NCI-H526 (cell line): ENCODE measurements at places on chromosomes 4 and X.

DNA sequence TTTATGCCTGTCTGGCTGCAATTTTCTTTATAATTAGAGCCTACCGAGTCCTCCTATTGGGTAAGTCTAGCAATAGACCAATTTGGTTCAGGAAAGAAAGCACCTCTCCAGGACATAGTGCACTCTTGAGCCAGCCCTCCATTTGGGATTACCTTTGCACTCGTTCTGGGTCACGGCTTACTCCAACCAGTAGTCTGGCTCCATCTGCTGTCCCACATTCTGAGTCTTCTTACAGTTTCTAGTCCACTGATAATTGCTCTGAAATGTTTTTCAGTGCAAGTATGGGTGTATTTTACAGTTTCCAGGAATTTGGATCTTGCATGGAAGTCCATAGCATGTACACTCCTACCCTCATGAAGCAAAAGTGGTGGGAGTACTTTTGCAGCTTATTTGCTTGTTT is 34.8 kb upstream of the USP51 start:
- no peak for DNase-seq

DNA sequence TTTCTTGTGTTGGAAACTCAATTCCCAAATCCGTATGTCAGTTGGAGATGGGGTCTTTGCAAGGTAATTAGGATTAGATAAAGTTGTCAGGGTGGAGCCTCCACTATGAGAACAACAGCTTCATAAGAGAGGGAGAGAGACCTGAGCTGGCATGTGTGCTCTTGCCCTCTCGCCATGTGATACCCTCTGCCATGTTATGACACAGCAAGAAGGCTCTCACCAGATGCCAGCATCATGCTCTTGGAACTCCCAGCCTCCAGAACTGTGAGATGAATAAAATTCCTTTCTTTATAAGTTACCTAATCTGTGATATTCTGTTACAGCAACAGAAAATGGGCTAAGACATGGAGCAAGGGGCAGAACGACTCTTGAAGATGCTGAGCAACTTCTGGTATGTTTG is 201.9 kb upstream of the BOD1L1 start:
- no peak for DNase-seq

- no peak for DNase-seq
Measured at GRCh38 chrX:28581522-28581921, 5.7 kb upstream of the IL1RAPL1 start.

DNA sequence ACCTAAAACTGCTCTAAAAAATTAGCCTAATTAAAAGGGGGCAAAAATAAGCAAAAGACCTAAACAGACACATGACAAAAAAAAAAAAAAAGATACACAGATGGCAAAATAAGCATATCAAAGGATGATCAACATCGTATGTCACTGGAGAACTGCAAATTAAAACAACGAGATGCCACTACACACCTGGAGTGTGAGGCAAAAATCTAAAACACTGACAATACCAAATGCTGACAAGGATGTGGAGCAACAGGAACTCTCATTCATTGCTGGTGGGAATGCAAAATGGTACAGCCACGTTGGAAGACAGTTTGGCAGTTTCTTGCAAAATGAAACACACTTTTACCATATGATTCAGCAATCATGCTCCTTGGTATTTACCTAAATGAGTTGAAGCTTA is 64.2 kb downstream of the RWDD4 start:
- no peak for DNase-seq

GRCh38 chr4:1635464-1635863 is 48.6 kb downstream of the FAM53A start:
- no peak for DNase-seq

DNA sequence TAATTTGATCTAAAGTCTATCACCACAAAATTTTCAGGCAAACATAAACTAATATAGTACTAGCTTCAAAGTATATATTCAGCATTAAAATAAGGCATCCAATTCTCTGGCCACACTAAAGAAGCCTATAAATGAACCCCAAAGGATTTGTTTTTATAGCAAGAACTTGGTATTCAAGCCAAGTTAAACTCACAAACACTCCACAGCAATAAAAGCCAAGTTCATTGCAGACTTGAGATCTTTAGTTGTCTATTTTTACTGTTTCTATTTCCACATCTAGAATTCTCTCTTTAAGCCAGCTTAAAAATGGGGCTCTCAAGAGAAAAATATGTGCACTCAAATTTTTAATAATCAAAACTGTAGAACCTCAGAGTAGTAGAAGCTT is 51.1 kb downstream of the WDFY3 start:
- no peak for DNase-seq

DNA sequence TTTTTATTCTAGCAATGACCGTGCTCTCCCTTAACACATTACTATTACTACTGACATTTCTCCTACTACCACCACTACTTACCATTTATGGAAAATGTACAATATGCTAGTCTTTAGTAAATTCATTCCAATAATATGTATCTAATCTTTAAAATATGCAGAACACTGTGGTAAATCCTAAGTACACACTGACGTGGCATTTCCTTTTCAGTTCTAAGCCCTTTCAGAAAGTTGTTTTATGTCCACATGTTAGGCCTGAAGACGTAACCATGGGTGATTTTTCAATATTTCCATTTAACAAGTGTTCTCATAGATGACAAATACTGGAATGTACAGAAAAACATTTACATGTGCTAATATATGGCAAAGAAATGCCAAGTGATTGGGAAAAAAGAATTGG is 268.6 kb upstream of the SLIT2 start:
- DNase-seq = no peak

GRCh38 chrX:22526339-22526738 is 253.6 kb downstream of the CBLL2 start:
- DNase-seq = no peak

DNA sequence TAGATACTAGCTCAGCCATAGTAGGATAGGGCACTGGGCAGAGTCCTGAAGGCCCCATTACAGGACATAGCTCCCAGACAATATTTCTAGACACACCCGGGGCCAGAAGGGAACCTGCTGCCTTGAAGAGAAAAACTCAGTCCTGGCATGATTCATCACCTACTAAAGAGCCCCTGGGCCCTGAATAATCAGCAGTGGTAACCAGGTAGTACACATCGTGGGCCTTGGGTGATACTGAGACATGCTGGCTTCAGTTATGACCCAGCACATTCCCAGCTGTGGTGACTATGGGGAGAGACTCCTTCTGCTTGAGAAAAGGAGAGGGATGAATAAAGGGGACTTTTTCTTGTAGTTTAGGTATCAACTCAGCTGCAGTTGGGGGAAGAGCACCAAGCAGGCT is 104.3 kb upstream of the STK26 start:
- no peak for DNase-seq

GRCh38 chrX:135522878-135523693 is 2.6 kb downstream of the INTS6L start:
- no peak for DNase-seq

DNA sequence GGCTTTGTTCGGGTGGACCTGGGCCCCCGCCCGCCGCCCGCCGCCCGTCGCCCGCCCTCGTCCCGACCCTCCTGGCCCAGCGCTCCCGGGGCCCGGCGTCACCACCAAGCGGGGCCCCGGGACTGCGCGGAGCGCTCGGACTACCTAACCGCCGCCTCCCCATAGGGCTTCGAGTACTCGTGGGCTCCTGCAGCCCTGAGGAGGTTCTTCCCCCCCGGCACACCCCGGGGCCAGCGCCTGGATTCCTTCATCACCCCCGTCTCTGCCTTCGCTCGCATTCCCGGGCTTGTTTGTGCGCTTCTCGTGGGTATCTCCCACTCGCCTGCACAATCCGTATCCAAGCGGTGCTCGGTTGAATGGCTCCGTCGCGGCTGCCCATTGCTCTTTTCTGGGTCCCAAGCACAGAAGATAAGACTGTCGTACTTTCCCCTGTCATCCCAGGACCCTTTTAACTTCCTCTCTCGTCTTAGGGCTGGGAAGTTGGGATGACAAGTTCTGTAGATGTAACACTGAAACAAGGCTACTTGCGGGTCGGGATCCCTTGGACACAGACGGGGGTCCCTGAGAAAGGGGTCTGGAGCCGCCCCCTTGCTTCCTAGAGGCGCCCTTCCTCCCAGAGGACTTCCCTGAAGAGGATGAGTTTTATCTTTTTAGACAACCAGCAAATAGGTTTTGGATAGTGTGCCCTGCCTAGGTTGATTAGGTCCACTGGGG is 565 bp downstream of the MOB1B start:
- peak; percentile 37 for DNase-seq

DNA sequence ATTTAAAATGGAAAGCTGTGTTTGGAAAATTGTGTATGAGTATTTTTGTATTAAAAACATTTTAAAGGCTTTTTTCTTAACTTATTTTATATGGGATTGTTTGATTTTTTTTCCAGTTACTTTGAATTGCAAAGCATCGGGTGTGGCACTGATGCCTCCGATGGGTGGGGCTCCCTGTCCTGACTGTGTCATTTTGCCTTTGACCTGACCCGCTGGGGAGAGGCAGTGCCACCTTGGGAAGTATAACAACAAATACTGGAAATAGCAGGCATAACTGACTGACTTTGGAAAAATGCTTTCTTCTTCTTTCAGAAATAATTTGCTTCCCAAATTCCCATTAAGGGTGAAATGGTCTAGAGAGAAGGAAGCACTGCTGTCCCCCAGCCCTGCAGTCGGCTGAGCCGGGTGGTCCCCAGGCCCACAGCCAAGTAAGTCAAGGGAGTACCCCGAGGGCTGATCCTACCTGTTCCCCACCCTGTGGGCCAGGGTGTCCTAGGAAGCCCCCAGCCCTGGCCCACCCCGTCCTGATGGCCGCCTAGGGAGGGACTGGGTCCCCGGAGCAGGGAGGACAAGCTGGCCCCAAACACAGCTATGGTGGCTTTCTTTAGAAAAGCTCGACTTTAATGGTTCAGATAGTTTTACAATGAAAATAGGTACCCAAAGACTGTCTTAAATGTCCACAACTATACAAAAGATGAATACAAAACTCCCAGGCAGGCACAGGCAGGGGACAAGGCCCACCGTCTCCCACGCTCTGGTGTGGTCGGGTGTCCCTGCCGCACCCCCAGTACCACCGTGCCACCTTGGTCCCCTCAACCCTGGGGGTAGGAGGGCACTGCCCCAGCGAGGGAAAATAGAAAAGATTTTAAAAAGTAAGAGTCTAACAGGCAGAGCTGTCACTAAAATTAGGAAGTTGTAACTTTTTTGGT is 26.4 kb downstream of the NELFA start:
- peak; percentile 46 for DNase-seq

GRCh38 chrX:43448688-43449087 is 207.4 kb upstream of the MAOA start:
- no peak for DNase-seq

GRCh38 chr4:140150636-140150885 is 3.4 kb downstream of the MAML3 start:
- DNase-seq = no peak

DNA sequence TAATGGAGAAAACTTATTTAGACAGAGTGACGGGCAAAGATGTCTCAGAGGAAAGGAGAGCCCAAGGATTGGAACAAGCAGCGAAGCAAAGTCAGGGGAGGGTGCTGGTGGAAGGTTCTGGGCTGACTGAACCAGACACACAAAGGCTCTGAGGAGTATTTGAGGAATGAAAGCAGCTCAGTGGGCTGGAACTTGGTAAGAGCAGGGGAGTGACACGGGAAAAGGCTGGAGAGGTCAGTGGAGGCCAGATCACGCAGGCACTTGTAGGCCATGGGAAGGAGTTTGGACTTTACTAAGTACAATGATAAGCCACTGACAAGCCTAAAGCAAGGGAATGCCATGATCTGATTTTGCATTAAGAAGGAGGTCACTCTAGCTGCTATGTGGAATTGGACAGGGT is 71.4 kb downstream of the TSC22D3 start:
- no peak for DNase-seq

DNA sequence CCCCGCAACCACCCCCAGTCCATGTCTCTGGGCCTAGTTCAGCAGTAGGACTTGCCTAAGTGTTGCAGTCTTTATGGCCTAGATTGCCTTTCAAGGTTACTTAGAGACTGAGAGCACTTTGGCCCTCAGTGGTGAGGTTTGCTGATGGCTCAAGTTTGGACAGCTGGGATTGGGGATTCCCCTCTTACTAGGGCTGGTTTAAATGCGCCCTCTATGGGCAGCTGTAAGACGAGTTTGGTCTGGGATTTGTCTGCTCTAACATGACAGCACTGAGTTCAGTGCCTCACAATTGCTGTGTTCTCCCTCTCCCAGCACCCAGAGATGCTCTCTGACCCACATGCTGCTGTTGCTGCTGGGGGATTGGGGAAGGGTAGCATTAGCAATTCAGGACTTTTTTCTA is 23.1 kb downstream of the DACH2 start:
- no peak for DNase-seq

DNA sequence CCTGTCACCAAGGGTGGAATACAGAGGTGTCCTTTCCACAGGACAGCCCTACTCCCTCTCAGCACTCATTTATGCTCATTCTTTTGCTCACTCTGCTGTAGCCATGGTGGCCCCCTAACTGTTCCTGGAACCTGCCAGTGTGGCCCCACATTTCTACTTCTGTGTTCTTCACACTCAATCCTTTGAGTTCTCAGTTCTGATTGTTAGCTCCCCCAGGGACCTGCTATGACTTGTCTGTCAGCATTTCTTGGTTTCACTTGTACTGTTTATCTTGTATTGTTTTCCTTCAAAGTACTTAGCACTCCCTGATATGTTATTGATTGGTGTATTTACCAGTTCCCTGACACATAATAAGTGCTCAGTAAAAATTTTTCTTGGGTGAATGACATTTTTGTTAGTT is 14.9 kb downstream of the VBP1 start:
- no peak for DNase-seq

DNA sequence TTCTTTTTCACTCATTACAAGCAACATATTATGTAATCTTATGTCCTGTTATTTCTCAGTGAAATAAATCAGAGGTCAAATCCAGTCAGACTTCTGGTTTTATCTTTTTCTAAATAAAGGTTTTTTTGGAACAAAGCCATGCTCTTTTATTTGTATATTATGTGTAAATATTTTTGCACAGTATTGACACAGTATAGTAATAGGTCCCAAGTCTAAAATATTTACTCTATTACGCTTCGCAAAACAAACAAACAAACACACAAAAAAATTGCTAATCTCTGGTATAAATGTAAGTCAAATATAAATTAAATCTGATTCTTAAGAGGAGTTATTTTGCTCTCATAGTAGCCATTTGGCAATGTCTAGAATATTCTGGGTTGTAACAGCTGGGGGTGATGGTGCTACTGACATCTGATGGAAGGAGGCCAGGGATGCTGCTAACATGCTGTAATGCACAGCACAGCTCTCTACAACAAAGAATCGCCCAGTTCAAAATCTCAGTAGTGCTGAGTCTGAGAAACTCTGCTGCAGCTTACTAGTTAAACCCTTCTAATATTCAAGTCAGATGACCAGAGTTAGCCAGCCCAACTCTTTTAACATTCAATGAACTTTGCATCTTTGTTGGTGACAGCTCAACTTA is 602.1 kb downstream of the RAB28 start:
- DNase-seq = no peak
